ENCODE measurements at places on chromosomes 12 and 14.
A peak's percentile ranks its signal among the peaks of the same experiment; 100 is the strongest.

DNA sequence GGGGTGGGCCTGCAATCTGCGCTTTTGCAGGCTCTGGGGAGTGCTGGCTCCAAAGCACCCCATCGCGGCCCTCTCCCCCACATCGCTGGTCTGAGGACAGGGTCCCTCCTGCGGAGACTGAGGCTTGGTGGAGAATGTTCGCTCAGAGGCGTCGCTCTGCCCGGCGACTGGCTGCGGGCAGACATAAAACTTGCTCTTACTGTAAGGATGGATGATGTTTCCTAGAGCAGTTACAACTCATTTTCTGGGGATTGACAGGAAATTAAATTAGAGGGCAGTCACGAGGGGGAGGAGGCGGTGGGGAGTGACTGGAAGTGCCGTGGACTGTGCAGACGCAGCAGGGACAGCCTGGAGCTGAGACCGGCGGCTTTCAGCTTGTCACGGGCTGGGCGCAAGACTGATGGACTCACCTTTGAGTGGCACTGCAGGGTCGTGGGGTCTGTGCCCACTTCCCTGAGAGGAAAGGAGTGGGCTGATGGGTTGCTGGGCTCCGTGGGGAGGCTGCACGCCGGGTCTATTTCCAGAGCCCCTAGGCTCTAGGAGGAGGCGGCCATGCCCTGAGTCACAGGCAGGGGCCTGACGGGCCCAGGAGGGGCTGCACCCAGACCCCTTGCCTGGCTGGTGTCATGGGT lies 32.8 kb downstream of the NOC4L start:
- DNase-seq, result no peak

GRCh38 chr12:24788886-24789285 lies 160.0 kb downstream of the BCAT1 start:
- no peak for DNase-seq

GRCh38 chr14:26577711-26578110 lies 20.1 kb downstream of the NOVA1 start:
- no peak for DNase-seq

GRCh38 chr14:74503291-74503937 lies 9.8 kb downstream of the ISCA2 start:
- DNase-seq, result no peak

DNA sequence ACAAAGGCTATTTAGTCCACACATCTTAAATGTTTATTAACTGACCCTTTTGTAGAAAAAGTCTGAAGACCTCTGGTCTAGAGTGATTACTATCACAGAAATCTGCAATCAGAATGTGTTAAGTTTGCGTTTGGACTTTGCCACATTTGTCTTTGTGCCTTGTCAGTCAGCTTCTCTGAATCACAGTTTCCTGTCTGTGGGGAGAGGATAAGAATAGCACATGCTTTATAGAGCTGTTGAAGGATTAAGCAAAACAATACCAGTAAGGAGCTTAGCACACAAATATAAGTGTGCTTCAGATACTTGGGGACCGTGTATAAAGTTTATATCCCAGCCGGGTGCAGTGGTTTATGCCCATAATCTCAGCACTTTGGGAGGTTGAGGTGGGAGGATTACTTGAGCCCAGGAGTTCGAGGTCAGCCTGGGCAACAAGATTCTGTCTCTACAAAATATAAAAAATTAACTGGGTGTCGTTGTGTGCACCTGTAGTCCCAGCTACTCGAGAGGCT lies 63.0 kb upstream of the BTG1 start:
- DNase-seq, result peak; percentile 25

GRCh38 chr14:20603813-20604690 lies 12.9 kb upstream of the RNASE12 start:
- DNase-seq, result no peak

DNA sequence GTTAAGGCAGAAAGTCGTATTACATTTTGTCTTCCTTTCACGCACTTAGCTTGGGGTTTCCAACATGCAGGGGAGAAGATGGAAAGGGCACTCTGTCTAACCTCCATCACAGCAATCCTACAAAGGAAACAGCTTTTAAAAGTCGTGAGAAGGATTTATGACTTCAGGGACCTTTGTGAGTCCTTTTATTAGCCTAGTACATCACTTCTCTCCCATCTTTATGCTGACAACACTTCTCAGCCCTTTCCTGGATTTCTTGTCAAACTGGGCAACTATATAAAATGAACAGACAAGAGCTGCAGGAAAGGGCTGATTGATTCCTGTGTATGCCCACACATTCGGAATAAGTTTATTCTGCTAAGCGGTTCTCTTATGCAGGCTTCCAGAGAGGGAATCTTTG lies 159.0 kb downstream of the DERA start:
- DNase-seq, result no peak

DNA sequence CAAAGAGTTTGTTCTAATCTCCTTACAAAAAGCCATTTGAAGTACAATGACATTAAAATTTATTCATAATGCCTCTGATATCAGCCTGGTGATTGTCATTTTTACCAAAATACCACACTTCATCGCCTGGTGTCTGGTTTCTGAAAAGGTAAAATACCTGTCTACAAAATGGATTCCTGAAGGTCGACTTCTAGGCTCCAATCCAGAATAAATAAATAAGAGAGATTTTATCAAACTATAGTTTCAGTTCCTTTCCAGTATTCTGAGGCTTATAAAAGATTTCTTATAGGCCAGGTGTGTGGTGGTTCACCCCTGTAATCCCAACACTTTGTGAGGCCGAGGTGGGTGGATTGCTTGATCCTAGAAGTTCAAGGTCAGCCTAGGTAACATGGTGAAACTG lies 340.7 kb downstream of the SLC16A7 start:
- DNase-seq, result no peak

- no peak for DNase-seq
Measured at GRCh38 chr12:22228022-22228875, 106.3 kb downstream of the ST8SIA1 start.

DNA sequence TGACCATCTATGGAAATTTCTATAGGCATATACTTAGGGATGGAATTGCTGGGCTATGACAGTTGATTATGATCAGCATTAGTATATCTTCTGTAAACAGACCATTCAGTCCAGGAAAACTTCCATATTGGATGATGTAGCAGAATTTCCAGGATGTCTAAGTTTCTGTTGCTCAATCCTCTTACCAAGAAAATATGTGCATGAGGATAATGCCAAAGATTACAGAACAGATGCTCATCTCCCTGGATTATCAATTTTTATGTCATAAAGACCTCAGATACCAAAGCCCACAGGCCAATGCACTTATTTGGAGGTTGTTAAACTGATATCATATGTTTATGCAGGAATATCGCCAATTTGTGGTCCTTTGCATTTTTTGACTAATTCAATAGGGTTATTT lies 354.4 kb upstream of the FLRT2 start:
- DNase-seq, result no peak

DNA sequence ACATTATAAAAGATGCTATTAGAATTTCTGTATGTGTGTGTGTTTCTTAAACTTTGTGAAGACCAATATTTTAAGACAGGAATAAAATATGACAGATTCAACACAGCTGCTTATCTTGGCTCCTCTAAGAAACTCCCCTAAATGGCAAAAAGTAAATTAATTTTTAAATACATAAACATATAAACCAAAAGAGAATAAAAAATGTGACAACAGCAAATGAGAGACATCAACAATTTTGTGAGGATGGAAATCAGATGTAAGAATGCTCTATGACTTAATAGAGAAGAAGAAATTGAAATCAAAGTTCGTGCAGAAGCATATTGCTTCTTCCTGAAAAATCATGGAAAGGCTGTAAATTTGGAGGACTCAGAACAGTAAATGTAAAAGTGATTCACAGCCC lies 1083.8 kb downstream of the FLRT2 start:
- DNase-seq, result no peak

DNA sequence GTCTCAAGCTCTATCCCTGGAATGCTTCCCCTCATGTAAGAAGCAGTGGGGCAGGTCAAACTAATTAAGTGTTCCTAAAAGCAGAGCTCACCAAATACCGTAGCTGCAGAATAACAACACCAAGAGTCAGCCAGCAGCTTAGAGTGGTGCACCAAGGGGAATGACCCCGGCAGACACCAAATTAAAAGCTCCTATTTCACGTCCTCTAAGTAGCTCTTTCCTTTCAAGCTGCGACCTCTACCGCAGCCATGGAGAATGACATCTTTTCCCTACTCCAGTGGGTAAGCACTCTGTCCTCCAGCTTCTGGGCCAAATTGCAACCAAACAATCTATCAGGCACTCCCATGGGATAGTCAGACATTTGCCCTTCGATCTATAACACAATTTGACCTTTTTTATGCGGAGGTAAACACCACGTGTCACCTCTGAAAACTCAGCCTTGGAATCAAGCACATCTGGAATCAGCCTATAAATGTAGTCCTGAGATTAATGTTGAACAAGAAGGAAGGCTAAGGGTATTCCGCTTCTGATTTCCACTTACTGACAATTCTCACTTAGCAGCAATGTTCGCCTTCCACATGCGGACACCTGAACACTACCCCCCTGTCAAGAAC lies 67.6 kb upstream of the CDKN3 start:
- DNase-seq, result no peak

DNA sequence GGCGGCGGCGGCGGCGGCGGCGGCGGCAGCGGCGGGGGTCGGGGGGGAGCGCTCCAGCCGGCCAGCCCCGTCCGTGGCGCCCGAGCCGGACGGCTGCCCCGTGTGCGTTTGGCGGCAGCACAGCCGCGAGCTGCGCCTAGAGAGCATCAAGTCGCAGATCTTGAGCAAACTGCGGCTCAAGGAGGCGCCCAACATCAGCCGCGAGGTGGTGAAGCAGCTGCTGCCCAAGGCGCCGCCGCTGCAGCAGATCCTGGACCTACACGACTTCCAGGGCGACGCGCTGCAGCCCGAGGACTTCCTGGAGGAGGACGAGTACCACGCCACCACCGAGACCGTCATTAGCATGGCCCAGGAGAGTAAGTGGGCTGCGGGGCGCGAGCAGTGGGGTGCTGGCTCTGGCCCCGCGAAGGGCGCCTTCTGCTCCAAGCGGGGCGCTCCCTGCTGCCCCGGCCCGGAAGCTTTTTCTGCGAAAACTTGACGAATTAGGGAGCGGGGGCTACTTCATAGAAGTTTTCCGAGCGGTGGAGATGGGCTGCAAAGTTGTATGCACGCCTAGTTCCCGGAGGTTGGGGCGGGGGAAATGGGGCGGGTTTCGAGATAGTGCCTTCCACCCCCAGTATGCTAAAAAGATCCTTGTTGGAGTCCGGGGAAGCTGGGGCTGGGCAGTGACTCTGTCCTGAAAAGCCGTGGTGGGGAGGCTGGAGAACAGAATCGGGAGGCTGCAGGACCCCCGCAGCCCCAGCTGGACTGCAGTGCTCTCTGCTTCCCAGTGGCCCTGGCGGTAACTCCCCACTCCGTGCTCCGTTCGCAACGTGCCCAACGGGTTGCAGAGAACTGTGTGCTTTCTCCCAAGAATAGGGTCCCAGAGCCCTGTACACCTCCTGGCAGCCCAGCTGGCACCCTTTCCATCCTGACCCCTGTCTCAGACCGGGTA lies 751 bp downstream of the GDF11 start:
- no peak for DNase-seq

- no peak for DNase-seq
Measured at GRCh38 chr12:51593021-51593420, 2.0 kb downstream of the SCN8A start.

- no peak for DNase-seq
Measured at GRCh38 chr14:37810094-37810801, 214.8 kb downstream of the TTC6 start.

DNA sequence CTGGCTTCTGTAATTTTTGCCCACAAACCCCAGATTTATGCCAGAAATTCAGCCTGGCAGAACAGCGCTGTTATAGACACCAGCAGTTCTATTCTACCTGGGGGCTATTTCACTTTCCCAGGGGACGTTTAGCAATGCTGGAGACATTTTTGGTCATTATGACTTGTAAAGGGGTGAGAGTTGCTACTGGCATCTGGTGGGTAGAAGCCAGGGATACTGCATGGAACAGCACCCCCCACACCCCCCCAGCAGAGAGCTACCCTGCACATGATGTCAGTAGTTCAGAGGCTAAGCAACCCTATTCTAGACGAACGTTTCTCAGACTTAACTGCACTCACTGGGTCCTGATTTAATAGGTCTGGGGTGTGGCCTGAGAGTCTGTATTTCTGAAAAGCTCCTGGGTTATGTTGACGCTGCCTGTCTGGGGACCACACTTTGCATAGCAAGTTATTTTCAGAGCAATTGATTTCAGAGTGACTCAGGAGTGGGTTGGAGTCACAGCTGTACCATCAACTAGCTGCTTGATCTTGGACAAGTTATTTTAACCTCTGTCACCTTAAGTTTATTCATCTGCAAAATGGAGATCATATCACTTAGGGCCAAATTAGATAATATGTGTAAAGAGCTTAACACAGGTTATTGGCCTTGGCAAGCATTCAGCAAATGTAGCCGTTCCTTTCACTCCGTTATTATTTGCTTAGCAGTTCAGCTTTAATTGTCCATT lies 48.5 kb downstream of the CHST11 start:
- no peak for DNase-seq

- no peak for DNase-seq
Measured at GRCh38 chr14:54627540-54628363, 60.8 kb downstream of the SAMD4A start.

DNA sequence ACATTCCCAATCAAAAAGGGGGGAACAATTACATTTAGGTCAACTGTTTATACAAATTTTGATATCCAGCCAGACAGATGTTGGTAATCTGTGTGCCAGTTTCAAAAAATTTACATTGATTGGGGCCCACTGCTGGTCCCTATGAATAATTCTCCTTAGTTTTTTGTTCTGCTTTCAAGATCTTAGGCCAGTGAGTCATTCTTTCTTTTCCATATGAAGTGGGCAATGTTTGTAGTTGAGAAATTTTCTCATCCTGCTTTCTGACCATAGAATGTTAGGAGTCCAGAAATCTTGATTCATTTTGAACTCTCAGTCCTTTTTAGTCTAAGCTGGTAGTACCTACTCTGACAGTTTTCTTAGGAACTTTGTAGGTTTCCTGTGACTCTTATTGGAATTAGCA lies 244.3 kb downstream of the DIO2 start:
- no peak for DNase-seq

- DNase-seq, result no peak
Measured at GRCh38 chr14:63611078-63611477, 30.6 kb downstream of the WDR89 start.

GRCh38 chr12:28578833-28579252 lies 388.6 kb downstream of the CCDC91 start:
- DNase-seq, result no peak

DNA sequence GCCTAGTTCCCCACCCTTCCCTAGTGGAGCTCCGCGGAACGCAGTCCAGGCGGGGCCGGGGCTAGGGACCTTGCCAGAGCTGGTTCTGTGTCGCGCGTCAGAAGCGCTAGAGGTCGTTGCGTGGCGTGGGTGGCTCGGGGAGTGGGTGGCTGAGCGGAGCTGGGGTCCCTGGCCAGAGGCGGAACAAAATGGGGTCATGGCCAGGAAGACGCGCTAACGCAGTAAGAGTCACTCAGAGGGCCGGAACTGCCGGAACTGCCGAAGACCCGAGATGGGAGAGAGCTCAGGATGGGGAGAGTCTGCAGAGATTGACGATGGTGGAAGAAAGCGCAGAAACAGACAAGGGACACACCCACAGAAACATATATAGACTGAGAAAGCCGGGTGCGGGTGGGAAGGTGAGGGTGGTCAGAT lies 4.8 kb downstream of the DGKA start:
- no peak for DNase-seq

- no peak for DNase-seq
Measured at GRCh38 chr14:98819867-98820206, 452.2 kb downstream of the BCL11B start.

- DNase-seq, result no peak
Measured at GRCh38 chr12:91729543-91729942, 416.1 kb downstream of the BTG1 start.

Measured in epithelial cell of proximal tubule (primary cell).